ENCODE measurements at places on chromosomes 13 and 19. TPM values are rescaled to one million over a fixed set of nuclear protein-coding genes. Genes with fewer than 3 reads are reported as not detected.

- DNase-seq: no peak
- H3K4me1 ChIP-seq: no peaks in the 10 kb centered on the region
- H3K36me3 ChIP-seq: no peaks in the 10 kb centered on the region
- H3K27ac ChIP-seq: no peak overlapping the region
- peaks cover 25% of the 10 kb centered on the region for H3K27me3 ChIP-seq
Measured at GRCh38 chr19:1290196-1290702, 4.6 kb downstream of the EFNA2 start.

The DLL3 gene
- total RNA-seq: not detected

GRCh38 chr19:42571116-42571515 lies 23.6 kb downstream of the CEACAM8 start:
- DNase-seq: no peak
- no peaks in the 10 kb centered on the region for H3K27me3 ChIP-seq
- no peaks in the 10 kb centered on the region for H3K4me1 ChIP-seq
- H3K4me3 ChIP-seq: no peak overlapping the region
- no peaks in the 10 kb centered on the region for H3K36me3 ChIP-seq
- H3K27ac ChIP-seq: no peak overlapping the region

The CD22 gene
- total RNA-seq: 2.1 TPM

The OR7D2 gene
- total RNA-seq: not detected

The SIGLEC8 gene
- total RNA-seq: not detected

The CD70 gene
- total RNA-seq: 0.16 TPM

DNA sequence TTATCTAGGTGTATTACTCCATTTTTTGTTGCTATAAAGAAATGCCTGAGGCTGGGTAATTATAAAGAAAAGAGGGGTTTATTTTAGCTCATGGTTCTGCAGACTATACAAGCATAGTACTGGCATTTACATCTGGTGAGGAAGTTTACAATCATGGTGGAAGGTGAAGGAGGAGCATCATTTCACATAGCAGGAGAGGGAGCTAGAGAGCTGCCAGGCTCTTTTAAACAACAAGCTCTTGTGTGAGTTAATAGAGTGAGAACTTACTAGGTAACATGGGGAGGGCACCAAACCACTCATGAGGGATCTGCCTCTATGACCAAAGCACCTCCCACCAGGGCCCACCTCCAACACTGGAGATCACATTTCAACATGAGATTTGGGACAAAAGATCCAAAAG lies 221.7 kb upstream of the GPC6 start:
- H3K36me3 ChIP-seq: no peaks in the 10 kb centered on the region
- H3K27ac ChIP-seq: no peak overlapping the region
- no peaks in the 10 kb centered on the region for H3K4me1 ChIP-seq
- H3K4me3 ChIP-seq: no peak overlapping the region

DNA sequence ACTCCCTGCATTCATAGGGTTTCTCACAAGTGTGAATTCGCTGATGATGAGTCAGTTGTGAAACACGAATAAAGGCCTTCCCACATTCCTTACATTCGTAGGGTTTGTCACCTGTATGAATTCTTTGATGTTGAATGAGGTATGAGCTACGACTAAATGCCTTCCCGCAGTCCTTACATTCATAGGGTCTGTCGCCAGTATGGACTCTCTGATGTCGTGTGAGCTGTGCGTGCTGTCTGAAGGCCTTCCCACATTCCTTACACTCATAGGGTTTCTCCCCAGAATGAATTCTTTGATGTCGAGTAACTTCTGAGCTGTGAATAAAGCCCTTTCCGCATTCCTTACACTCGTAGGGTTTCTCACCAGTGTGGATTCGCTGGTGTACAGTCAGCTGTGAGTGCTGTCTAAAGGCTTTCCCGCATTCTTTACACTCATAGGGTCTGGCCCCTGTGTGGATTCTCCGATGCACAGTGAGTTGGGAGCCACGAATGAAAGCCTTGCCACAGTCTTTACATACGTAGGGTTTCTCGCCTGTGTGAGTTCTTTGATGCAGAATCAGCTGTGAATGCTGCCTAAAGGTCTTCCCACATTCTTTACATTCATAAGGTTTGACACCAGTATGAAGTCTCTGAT lies 30.5 kb upstream of the COX7A1 start:
- H3K27me3 ChIP-seq: no peaks in the 10 kb centered on the region
- H3K4me3 ChIP-seq: no peak overlapping the region
- DNase-seq: no peak
- H3K36me3 ChIP-seq: peaks cover 8% of the 10 kb centered on the region
- H3K27ac ChIP-seq: no peak overlapping the region
- H3K4me1 ChIP-seq: no peaks in the 10 kb centered on the region

- no peak for DNase-seq
- no peak overlapping the region for H3K27ac ChIP-seq
- H3K36me3 ChIP-seq: no peaks in the 10 kb centered on the region
- peaks cover 2% of the 10 kb centered on the region for H3K4me1 ChIP-seq
- H3K4me3 ChIP-seq: no peak overlapping the region
- no peaks in the 10 kb centered on the region for H3K27me3 ChIP-seq
Measured at GRCh38 chr19:16368385-16369305, 44.0 kb downstream of the KLF2 start.

The ATP1A3 gene
- 0.32 TPM for total RNA-seq

DNA sequence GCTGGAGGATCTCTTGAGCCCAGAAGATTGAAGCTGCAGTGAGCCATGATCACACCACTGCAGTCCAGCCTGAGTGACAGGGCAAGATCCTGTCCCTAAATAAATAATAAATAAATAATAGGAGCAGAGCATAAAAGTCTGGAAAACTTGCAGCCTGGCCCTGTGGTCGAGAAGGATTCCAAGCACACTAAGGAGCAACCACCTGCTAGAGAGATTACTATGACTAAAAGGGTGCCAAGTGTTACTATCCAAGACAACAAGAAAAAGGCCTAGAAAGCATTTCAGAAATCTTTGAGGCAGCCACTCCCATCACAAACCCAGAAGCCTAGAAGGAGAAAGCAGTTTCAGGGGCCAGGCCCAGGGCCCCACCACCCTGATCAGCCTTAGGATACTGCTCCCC lies 46.1 kb downstream of the LHFPL6 start:
- no peaks in the 10 kb centered on the region for H3K27me3 ChIP-seq
- DNase-seq: no peak
- H3K27ac ChIP-seq: no peak overlapping the region
- H3K4me3 ChIP-seq: no peak overlapping the region
- no peaks in the 10 kb centered on the region for H3K4me1 ChIP-seq
